ENCODE measurements at places on chromosomes 2 and 18. TPM values are rescaled to one million over a fixed set of nuclear protein-coding genes. Genes with fewer than 3 reads are reported as not detected.

Gene TUBB8B
- not detected for total RNA-seq

Gene DNAH7
- 2.6 TPM for total RNA-seq

GRCh38 chr18:46449033-46449432, 208.0 kb downstream of the LOXHD1 start:
- no peak for DNase-seq

DNA sequence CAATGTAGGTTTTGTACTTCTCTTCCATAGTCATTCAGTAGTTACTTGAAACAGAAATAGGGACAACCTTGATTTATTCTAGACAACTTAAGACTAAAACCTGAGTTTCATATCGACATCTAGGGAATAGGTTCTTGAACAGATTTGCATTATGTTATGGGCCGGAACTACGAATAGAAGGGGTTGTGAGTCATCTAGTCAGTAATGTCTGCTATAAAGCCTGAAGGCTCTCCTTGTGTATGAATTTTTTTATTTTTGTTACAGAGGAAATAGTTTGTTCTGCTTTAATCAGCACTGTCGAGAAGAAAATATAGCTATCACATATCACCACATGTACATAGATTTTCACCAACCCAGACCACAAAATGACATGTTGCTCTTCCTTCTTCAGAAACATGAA, 17.3 kb upstream of the TRIM43 start:
- no peak for DNase-seq

DNA sequence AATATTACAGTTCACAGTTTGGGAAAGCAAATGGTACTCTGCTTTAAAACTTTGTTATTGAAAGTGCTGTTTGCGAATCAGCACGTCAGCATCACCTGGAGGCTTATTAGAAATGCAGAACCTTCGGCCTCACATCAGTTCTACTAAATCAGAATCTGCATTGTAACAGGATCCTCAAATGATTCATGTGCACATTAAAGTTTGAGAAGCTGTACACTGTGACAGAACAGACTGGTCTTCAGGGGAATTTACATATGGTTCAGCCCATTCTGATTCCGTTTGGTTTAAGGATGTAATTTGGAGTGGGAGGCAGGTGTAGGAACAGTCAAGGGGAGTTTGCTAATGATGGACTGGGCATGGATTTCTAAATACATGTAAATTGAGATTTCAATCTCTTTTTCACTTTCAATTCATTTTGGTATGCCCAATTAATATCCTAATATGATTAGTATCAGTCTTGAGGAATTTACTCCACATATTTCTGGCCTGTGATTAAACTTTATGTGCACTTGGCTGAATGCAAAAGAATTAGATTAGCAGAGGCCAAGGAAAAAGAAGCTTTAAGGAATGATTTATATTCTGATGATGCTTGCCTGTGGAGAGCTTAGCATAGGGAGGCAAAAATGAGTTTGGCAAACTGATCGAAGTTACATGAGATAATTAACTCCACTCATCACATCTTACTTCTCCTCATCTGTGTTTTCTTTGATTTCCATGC, 248.8 kb downstream of the XIRP2 start:
- no peak for DNase-seq

DNA sequence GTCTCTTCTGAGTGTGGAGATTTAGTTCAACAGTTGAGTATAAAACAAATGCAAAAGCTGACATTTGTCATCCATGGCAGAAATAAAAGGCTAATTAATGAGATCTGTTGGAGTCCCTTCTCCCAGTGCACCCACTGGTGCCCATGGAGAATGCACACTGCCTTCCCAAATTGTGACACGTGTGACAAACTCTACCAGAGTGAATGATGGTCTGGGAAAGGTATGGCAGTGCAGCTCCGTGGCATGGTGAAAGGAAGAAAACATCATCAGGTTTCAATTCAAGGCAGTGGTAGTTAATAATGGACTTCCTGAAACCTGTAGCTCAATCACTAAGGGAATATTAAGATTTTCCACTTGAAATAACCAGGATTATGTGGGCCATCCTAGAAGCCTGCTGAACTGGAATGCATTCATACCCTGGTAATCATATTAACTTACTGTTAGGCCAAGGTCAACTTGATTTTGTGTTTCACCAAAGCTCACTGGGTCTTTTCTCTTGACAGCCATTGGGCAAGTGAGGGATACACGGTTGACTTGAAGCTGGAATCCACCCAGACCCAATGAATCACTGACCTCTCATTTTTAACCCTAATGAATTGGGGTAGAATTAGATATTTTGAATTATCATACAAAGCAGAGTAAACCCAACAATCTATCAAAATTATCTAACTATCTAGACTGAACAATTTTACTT, 167.6 kb downstream of the AFF3 start:
- DNase-seq = peak; percentile 57

- no peak for DNase-seq
These were observed 5.3 kb upstream of the CNRIP1 start for GRCh38 chr2:68325056-68325455.

GRCh38 chr18:56652802-56653201, 1.6 kb downstream of the WDR7 start:
- no peak for DNase-seq

DNA sequence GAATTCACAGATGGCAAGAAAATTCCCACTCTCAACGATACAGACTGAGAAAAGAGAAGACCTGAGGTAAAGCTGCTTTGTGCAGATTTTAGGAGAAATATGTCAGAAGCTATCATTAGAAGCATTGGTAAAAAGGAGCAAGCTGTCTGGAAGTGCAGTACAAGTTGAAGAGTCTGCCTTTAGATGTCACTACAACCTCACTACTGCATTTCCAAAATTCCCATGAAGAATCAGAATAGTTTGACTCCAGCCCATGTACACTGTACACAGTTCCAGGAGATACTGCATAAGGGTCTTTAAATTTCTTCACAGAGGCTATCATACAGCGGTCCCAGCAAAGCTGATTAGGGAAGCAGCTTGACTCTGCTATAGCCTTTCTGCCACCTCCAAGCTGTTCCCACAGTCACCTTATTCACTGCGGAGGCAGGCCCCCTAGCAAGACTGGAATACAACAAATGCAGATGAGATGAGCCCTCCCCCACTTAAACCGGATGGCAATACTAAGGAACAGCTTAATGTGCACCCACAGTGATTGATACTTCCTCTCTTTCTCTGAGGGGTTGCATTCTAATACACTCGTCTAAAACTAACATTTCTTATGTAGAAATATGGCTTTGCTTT, 527.4 kb downstream of the TMEM182 start:
- DNase-seq = no peak

- DNase-seq = peak; percentile 59
These were observed 861 bp downstream of the LTBP1 start for GRCh38 chr2:32947484-32948143.

All from fibroblast of the aortic adventitia (primary cell).